MG63 (cell line): ENCODE measurements at places on chromosomes 3 and 15. TPM values are rescaled to one million over a fixed set of nuclear protein-coding genes. Genes with fewer than 3 reads are reported as not detected.
A peak's percentile ranks its signal among the peaks of the same experiment; 100 is the strongest.

The CEP19 gene
- total RNA-seq, result 3.5 and 16.5 TPM in 2 replicates

DNA sequence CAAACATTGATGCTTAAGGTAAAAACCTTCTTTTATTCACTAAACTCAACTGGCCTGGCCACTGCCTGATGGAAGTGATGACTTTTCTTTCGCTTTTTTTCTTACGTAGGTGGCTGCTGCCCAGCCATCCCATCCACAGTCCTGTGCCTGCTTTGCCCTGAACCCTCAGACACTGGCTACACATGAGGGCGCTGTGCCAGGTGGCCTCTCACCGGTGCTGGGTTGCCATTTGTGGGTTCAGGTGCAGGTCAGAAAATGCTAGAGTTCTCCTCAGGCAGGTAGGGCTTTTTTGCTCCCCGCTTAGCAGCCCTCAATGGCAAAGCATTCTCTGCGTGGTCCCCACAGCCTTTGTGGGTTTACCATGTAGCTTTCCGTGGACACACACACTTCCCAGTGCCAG, 88.3 kb upstream of the PRR23E start:
- no peak for DNase-seq

DNA sequence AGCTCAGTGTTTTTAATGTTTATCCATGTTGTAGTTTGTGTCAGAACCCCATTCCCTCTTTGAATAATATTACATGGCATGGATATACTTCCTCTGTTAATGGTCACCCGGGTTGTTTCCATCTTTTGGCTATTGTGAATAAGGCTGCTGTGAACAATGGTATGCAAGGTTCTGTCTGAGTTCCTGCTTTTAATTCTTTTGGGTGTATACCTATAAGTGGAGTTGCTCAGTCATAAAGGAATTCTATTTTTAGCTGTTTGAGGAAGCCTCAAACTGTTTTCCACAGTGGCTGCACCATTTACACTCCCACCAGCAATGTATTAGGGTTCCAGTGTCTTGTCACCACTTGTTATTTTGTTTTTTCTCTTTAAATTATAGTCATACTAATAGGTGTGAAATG, 99.6 kb downstream of the SLC25A26 start:
- DNase-seq, result no peak

GRCh38 chr3:190205739-190206138, 85.0 kb upstream of the P3H2 start:
- no peak for DNase-seq

The GATM gene
- 0.23 TPM in 1 of 2 replicates, not detected in the other for total RNA-seq

The CLDN11 gene
- total RNA-seq, result 18.6 and 28.7 TPM in 2 replicates

DNA sequence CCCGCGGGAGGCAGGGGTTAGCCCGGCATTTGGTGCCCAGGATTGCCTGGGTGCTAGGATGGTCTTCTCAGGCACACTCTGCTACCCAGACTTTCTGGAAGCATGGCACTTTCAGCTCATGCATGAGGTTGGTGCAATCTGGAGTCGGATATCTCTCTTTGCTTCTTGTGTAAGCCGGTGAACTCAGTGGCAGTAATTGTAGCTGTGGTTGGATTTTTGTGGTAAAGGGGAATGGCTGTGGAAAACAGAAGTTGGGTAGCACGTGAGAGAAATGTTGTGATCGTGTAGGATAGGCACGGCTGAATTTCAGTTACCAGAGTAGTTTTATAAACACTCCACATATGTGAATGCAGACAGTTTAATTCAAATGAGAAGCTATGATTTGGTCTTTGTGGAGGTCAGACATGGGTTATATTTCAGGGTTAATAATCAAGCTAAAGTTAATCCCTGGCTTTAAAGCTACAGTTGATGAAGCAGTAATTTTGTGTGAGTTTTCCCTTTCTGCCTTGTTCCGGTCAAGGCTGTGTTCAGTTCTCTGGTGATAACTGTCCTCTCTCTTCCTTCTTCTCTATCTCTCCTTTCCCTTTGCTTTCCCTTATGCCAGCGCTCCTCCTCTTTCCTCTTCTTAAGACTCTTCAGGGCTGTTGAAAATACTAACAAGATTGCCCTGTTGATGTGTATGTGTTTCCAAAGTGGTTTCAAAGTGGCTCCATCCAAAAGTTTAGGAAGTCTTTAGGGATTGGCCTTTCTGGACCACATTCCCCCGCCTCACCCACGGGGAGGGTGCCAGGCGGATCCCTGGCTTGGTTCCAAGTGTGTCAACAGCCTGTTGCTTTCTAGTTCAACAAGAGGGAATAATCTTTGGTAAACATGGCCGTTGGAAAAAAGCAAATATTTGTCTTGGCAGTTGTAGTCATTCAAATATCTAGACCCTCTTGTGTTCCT, 404.6 kb upstream of the C2CD4B start:
- DNase-seq, result peak; percentile 83

DNA sequence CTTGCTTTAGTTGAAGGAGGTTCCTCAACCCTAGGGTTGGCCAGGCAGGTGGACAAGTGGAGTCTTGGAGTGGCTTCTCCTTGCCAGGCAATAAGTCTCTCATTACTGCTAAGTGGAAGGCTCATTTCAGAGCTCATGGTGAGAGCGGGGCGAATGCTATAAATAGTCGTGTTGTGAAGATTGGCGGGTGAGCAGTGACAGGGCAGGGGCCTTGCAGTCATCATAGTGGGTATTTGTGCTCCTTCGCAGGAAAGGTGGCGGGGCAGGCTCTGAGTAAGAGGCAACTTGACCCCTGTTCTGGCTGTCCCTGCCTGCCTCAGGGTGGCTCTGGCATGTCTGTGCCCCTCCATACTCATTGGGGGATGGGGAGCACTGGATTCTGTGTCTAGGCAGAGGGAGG, 8.7 kb upstream of the GRM2 start:
- DNase-seq, result no peak

DNA sequence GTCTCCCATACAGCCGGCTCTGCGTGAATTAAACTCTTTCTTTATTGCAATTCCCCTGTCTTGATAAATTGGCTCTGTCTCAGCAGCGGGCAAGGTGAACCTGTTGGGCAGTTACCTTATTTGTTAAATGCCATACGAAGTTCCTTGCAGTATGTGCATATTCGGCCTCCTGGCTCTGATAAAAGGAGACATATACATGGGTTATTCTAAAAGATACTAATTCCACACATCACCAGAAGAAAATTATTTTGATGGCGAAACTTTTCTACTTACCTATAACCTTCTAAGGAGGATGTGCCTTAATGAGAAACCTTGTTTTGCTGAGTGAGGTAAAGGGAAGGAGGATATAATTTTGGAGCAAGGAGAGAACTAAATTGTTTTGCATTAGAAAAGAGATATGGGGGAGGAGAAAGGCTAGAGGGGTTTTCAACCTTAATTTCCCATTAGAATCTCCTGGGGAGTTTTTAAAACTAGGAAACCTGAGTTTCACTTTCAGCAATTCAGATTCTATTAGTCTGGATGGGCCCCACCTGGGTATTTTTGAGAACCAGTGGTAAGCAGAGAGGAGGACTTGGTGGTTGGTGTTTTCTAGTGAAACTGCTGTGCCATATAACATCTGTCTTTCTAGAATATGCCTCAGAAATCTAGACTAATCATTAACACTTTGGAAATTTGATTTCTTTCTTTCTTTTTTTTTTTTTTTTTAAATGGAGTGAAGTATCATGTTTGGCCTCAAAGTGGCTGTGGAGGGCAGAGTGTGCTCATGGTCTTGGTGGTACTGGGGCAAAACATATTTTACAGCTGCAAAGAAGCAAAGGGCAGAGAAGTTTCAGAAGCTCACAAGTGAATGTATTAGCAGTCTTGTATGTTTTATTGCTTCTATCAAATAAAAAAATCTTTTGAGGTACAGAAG, 23.0 kb downstream of the NANOGP8 start:
- no peak for DNase-seq

The RAB7A gene
- 156 and 165 TPM in 2 replicates for total RNA-seq
